Lung microvascular endothelial cell (primary cell): ENCODE measurements at places on chromosomes 1 and 21.

GRCh38 chr1:217712925-217713597 is 81.9 kb downstream of the SPATA17 start:
- no peak for DNase-seq

GRCh38 chr1:73868810-73869336 is 329.1 kb downstream of the LRRIQ3 start:
- DNase-seq: no peak

DNA sequence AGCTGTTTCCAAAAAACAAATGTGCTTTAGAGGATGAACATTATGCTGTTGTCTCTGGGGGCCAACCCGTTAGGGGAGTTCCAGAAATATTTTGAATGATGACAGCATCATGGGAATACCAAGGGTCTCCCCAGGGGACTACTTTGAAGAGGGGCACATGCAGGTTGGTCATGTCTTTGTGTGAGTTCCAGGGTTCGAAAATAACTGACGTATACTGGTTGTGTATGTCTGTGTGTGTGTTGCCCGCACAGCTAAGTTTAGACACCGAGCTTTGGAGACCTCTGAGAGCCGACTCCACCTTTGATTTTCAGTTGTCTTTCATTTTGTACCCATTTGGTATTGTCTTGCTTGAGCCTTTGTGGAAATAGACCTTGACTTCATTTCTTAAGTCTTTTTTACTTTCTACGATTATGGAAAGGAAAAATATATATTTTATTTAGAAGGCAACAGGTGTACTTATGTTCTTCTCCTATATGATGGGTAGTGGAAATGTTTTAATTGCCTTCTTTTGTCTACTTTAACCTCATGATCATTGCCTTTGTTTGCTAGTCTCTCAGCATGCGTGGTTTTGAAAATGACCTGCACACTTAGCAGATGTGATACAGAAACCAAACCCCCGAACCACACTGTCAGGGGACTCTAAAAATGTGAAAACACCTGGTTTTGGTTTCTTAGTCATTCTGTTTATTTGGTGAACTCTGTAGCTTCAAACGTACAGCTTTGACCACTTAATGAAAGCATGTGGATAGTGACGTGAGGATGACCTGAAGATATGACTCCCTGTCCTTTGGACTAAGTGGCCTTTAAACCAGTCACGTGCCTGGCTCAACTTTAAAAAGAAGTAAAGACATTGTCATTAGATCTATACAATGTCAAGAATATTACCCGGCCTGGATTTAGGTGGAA is 56.5 kb downstream of the GALNT2 start:
- DNase-seq: no peak

GRCh38 chr21:42430521-42430920 is 26.8 kb downstream of the UBASH3A start:
- no peak for DNase-seq

DNA sequence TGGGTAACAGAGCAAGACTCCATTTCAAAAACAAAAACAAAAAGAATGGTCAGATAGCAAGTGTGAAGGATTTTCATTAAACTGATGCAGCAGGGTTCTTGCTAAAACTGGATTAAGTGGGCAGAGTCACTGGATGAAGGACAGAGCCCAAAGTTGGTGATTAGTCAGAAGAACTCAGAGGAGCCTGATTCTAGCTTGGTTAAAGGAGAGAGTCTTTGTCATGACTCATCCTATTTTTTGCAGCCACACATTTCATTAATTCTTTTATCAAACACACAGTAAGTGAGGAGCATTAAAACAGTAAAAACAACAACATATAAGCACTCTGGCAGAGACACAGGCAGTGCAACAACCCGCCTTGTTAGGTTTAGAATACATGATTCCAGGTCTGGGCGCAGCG is 56.0 kb upstream of the EDARADD start:
- DNase-seq: no peak

- no peak for DNase-seq
Observed at GRCh38 chr1:230814949-230815692, 53.2 kb downstream of the C1orf198 start.

DNA sequence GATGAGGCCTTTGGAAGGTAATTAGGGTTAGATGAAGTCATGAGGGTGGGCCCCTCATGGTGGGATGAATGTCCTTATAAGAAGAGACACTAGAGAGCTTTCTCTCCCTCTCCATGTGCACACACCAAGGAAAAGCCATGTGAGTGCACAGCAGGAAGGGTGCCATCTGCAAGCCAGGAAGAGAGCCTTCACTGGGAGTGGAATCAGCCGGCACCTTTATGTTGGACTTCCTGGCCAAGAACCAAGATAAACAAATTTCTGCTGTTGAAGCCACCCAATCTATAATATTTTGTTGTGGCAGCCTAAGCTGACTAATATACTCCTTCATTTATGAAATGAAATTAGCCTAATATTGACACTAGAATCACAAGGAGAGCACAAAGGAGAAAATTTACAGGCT is 38.2 kb upstream of the PKP1 start:
- no peak for DNase-seq

DNA sequence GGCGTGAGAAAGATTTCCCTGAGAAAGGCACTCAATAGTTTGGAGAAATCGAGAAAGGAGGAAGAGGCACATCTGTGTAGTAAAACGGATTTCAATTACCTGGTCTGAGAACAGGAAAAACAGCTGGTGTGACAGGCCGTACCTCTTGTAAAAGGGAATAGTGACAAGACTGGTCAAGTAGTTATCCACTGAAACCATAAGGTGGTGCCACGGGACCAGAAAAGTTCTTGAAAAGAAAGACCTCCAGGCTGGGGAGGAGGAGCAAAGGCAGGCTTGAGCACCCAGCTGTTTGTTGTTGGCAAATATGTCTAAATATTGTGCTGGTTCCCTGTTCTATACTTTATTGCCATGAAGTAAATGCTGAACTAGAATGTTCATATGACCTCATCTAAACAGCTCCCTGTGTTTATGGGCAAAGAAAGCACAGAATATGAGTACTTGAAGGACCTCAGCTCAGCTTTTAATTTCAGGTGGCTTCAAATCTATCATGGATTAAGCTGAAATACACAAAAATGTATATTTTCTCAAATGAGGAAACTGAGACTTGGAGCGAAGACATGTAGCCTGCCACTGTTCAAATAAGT is 4.0 kb downstream of the HAO2 start:
- peak; percentile 15 for DNase-seq

DNA sequence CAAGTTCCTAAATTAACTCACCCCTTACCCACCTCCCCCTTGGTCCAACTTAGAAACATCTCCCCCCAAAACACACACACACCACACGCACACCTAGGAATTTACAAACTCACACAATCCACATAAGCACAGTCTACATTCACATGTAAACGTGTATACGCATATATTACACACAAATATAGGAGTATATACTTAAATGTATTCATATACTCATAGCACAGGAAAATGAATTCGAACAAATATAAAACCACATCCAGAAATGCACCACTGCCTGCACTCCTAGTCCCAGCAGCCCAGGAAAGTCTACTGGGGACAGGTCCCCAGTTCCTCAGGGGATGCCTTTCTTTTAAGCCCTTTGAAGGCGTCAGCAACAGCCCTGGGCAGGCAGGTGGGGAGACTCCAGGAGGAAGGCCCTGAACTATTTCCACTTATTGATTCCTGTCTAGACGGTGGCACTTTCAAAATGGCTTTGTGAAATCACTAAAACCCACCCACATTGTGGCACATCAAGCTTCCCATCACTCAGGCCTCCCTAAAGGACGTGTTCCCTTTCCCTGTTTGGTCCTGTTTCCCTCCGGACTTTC is 3.1 kb upstream of the DMBX1 start:
- DNase-seq: no peak

DNA sequence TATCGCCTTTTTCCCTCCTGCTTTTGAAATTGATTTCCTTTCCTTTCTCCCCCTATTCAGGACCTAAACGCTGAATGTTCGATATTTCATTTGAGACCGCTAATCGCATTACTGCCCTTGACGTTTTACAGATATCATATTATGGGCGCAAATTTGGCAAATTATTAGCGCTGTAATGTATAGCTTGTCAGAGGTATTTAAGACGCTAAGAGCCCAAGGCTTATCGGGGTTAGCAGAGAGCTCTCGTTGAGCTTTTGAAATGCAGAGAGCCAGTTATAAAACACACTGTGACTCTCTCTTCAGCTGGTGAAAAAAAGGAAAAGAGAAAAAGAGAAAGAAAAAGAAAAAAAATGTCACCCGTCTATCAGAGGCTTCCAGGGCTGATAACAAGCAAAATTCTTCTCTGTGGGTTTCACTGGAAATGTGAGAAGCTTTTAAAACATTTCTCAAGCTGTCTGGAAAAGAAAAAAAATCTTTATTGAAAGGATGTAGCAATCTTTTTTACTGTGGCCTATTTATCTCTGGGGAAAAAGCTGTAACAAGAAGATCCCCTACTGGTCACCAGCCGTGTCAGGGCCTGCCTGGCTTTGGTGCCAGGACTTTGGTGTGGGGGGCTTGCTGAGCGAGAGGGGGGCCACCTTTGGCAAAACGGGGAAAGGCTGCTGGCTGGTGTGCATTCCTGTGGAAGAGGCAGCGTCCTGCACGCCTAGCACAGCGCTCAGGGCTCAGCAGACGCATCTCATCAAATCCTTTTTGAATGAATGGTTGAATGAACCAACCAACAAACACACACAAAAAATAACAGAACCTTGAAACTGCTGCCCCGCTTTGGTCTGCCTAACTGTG is 119.8 kb downstream of the RNF220 start:
- no peak for DNase-seq

- DNase-seq: no peak
Observed at GRCh38 chr1:245316784-245317183, 162.0 kb downstream of the KIF26B start.

DNA sequence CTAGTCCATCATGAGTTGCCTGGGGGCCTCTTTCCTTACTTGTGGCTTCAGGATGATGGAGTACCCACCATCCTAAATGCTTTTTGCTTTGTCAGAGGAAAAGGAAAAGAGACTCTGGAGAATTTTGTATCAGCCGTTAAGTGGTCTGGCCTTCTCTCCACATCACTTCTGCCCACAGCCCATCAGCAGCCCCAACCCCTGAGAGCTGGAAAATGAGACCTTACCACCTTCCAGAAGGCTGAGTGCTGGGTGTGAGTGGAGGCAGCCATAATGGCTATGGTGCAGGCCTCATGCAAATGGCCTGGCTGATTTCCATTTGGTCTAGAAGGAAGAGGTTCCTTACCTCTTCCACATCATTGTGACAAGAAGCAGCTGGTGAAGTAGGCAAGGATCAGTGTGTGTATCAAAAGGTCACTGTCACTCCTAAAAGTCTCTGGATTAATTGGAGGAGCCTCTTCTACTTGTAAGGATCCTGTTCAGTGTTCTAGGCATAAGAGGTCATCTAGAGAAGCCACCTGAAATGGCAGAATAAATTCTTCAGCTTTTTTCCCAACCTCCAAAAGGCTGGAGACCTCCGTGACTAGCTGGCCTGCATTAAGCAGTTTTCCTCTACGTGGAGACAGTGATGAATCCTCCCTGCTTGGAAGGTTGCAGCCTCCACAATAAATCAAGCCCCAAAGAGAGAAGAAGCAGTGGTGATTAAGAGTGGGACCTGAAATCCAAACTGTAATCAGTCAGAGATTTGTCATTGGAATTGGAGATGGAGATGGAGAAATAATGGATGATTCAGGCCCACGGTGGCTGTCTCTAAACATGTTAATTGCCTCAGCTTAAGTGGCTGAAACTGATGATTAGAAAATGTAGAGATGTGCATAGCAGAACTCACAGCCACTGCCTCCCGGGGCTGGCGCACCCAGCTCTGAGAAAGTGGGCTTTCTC is 111.5 kb downstream of the CNIH3 start:
- DNase-seq: no peak

GRCh38 chr1:206706806-206707366 is 22.2 kb downstream of the MAPKAPK2 start:
- DNase-seq: no peak

DNA sequence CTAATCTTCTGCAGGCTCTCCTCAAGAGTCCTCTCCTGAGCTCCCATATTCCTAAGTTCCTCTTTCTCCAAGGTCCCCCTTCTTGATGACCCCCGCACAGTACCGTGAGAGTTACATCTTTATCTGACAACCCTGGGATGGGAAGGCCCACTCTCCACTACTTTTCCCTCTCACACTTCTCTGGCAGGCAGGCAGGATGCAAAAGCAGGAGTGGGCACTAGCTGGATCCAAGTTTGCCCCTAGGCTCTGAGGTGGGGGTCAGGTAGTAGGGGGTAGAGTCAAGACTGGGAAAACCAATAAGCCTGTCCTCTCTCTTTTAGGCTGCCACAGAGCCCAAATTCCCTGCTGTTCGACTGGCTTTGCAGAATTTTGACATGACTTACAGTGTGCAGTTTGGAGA is 3.9 kb downstream of the NSUN4 start:
- no peak for DNase-seq
